Stimulated activated CD8-positive, alpha-beta memory T cell treated with anti-CD3 and anti-CD28 coated beads, Interleukin-4, amount 100 ng/mL, for 4 hours (primary cell): ENCODE measurements at places on chromosomes 1 and 21.

DNA sequence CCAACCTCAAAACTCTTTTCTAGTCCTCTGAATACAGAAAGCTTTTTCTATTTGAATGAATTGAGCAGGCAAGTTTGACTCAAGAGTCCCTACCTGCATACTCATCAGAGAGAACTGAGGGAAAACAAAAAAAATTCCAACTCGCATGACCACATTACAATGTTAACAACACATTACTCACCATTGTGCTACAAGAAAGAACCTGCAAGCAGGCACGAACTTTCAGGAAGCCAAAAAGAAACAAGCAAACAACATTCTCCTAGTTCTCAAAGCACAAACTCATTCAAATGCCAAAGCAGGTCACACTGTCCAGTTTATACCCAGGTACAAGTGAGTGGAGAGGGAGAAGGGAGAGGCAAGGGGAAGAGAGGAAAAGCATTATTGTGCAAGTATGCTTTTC lies 14.6 kb downstream of the OTUD7B start:
- DNase-seq, result no peak

GRCh38 chr1:81432059-81432458 lies 368.7 kb upstream of the ADGRL2 start:
- no peak for DNase-seq

DNA sequence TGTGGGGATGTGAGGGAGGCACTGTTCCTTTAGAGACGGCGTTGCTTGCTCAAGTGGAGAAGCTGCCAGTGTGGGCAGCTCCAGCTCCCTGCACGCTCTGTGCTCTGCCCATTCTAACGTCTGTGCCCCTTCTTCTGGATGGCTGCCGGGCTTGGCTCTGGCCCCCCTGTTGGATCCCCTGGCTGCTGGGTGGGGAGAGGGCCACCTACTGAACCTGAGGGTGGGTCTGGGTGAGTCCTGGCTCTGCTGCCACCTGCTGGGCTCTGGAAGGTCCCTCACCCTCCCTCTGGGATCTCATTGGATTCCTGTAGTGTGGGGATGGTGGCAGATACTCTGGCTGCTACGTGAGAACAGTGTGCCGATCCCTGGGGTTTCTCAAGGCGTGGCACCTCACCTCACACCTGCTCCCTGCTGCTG lies 5.0 kb downstream of the PFKL start:
- DNase-seq, result no peak

- DNase-seq, result no peak
Observed at GRCh38 chr1:235739124-235739523, 89.5 kb upstream of the GNG4 start.

- no peak for DNase-seq
Observed at GRCh38 chr1:244749230-244750016, 86.0 kb upstream of the COX20 start.

GRCh38 chr1:206757524-206758266 lies 12.9 kb upstream of the IL19 start:
- DNase-seq, result no peak

DNA sequence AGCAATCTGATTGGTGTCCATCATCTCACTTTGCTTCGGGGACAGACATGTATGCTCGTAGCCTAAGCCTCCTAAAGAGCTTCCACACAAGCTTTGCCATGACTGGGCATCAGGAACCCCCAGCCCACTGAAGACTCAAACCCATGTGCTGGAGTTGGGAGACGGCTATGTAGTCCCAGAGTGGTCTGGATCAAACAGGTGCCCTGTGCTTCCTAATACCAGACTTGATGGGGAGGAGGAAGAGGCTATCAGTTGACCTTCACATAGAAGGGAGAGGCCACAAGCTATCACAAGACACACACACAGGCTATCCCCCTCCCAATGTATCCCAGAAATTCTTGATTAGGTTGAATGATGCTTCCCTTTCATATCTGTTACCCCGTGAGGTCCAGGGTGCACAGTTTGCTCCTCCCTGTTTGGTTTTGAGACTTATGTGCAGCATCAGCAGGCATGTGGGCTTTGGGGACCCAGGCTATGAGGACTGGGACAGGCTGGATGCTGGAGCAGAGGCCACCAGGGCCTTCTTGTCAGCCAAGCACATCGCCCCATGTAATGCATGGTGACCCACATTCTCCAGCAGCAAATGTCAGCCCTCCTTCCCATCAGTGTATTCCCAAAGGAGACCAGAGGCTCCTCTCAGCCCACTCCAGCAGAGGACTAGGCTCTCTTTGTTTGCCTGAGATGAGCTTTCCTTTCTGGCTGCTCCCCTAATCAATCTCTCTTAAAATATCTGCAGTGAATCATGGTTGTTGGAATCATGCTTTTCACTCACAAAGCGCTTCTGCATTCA lies 159.8 kb downstream of the GRIK3 start:
- no peak for DNase-seq

GRCh38 chr1:111909030-111909429 lies 80.4 kb downstream of the KCND3 start:
- DNase-seq, result no peak

DNA sequence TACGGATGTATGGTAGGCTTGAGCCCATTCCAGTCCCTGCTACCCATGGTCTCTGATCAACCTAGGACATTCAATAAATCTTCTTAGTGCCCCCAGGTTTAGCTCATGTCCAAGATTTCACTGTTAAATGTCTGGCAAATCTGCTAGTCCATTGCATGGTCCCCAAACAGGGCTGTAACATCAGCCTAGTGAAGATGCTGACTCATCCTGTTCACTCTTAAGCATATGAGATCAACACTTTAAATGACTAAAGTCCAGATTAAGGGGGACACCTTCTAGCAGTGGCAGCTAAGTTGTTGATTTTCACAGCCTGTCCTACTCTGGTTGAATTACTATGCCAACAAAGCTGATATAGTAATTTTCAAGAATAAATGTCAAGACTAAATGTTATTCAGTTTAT lies 46.5 kb upstream of the NUF2 start:
- no peak for DNase-seq

DNA sequence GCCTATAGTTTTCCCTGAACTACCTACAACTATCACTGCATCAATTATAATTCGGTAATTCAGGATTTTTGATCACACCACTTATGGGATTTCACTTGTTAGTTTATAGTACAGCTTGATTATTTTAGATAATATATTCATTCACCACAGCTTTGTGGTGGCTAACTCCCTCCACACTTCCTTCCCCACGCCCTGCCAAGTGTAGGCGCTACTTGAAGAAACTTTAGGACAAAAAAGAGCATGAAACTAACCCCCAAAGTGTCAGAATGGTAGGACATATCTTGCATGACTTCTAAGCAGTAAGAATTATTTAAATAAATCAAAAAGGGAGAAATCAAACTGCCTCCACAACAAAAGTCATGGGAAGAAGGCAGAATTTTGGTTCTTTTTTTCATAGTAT lies 70.1 kb downstream of the LHX9 start:
- no peak for DNase-seq

GRCh38 chr1:39976732-39977131 lies 21.8 kb downstream of the MFSD2A start:
- no peak for DNase-seq

GRCh38 chr1:211305044-211305443 lies 21.6 kb upstream of the TRAF5 start:
- no peak for DNase-seq

DNA sequence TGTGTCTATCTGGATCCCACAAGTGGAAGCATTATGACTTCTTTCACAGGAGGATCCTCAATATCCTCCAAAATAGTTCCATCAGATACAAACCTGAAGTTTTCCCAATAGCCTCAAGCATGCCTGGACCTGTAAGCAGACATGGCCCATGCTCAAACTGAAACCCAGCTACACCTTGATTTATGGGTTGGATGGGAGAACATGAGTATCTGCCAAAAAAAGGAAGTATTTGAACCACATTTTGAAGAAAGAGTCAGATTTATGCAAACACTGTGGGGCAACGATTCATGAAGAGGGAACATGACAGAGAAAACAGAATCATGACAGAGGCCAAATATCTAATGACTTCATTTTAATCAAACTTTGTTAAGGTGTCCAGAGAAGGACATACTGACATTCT lies 351.0 kb upstream of the NFIA start:
- no peak for DNase-seq

- DNase-seq, result no peak
Observed at GRCh38 chr21:42120101-42120902, 49.2 kb downstream of the UMODL1 start.

DNA sequence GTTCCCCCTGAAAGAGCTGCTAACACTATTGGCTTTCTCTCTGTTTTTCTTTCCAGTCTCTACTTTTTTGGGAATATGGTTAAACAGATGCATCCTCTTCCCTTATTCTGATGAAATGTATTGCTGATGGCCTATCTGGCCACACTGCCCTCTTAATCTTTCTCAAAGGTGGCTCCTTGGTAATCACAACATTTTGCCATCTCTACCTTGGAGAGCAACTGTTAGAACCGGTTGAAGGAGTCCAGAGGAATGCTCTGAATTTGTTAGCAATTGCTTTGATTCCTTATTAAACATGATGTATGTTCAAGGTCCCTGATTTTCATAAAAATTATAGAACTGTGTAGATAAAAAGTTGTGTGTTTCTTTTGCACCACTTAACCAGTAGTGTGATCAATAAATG lies 50.1 kb upstream of the ARID1A start:
- no peak for DNase-seq

DNA sequence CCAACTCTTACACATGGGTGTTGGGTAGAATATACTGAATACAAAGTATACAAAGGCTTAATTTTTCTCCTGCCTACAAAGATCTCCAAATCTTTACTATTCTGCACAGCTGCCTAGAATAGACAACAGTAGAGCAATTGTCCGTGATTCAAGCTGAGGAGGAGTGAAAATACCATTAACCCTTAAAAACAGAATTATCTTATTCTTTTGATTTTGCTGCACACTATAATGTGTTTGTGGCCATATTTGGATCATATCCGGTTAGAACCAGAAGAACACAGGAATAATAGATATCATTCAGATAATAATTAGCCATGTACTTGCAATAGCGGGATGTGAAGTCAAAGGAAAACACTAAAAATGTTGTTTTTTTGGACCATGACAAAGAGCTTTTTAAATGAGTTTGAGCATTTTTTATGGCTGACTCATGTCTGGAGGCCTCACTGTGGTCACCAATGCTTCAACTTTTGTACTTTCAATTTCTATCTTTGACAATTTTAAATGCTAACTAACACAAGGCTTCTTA lies 197.6 kb upstream of the FOXD3 start:
- no peak for DNase-seq

DNA sequence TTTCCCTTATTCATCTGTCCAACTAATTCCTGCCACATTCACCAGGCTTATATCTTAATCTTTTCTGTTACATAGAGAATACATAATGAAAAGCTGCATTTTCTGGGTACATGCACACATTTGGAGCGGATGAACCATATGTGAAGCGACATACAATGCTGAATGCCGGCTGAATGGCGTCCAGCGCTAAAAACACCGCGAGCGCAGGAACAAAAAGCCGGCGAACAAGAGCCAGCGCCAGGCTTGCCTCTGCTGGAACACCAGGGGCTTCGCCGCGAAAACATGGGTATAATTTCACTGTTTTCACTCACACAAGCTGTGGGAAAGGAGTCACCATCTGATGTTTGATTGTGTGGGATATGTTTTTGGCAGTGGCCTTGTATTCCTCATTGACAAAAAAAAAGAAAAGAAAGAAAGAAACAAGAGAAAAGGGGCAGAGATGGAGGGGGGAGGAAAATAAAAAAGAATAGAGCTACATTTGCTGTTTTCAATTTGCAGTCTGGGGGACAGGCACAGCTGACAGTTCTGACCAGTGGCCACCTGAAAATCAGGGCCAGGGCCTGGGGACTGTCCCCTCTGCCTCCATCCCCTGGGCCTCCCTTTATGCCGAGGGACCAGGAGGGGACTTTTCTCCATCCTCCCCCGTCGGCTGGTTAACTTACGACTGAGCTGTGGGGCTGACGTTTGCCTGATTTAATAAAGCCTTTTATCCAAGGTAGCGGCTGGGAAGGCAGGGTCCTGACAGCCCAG lies 70.2 kb upstream of the OLIG2 start:
- no peak for DNase-seq

DNA sequence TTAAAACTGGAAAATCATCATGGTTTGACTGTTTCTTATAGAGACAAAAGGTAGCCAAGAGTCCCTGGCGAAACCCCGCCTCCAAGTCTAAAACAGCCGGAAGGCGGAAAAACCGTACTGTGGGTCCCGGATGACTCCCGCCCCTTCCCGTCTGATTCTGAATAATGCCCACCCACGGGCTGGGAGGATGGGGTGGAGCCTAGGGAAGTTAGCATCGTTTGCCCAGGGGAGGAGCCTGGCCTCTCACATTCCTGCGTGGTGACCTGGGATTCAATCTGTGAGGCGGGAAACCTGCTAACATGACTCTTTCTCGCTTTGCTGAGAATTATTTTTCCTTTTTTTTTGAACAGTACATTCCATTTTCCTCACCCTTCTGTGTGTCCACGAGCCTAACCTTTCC lies 124.9 kb downstream of the KCNK1 start:
- no peak for DNase-seq

- no peak for DNase-seq
Observed at GRCh38 chr1:27525296-27526272, 35.6 kb upstream of the WASF2 start.

- no peak for DNase-seq
Observed at GRCh38 chr1:223639331-223639749, 26.2 kb downstream of the CAPN8 start.

DNA sequence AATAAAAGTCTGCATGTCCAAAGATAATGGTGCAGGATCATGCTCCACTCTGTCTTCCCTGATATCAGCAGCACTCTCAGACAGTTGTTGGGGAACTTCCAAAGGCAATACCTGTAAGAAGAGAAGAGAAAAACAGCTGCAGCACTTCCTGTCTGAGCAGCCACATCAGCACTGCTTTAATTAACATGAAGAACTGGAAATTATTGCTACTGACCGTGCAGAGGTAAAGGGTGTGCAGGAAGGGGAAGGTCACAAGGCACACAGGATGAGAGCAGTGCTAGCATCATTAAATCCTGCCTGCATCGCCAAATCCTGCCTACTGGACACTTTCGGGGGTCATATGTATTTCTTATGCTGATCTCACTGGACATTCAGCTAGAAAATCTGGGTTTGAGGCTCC lies 379.0 kb downstream of the LMX1A start:
- DNase-seq, result no peak

DNA sequence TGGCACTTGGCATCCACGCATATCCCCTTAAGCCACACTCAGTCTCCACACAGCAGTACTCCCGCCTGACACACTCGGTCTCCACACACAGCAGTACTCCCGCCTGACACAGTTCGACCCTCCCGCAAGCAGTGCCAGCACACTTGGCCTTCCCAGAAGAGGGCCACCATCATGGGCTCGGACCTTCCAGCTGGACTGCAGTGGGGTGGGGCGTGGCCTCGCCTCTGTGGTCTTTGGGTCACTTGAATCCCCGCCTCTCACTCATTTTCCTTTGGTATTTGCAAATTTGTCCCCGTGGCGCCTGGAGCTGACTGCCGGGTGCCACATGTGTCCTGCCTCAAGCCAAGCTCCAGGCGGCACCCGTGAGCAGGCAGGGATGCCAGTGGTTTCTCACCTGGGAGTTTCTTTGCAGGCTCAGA lies 63.7 kb downstream of the FAAP20 start:
- no peak for DNase-seq

- no peak for DNase-seq
Observed at GRCh38 chr1:114597949-114598348, 16.5 kb upstream of the BCAS2 start.
